H54 (cell line): ENCODE measurements at places on chromosomes 16 and 17.
A peak's percentile ranks its signal among the peaks of the same experiment; 100 is the strongest.

DNA sequence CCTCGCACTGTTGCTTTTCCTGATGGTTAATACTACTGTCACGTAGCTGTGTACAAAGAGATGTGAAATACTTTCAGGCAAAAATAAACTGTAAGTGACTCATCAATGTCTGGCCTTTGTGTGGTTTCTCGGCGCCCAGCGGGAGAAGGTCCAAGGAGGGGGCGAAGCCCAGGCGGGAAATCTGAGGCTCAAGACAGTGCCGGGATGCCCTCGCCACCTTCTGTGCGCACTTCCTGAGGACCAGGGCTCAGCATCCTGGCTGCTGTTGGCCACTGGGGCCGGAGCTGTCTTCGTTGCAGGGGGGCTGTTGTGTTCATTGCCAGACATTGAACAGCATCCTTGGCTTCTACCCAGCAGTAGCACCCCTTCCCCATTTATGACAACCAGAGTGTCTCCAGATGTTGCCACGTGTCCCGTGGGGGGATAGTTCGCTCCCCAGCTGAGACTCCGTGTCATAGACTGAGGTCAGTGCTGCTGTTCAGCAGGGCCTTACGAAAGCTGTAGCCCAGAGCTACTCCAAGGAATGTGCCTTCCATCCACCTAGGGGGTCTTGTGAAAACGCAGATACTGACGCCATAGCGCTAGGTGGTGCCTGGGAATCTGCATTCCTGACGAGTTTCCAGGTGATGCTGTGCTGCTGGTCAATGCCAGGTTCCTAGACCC is 67.3 kb upstream of the PLCG2 start:
- peak; percentile 95 for DNase-seq

DNA sequence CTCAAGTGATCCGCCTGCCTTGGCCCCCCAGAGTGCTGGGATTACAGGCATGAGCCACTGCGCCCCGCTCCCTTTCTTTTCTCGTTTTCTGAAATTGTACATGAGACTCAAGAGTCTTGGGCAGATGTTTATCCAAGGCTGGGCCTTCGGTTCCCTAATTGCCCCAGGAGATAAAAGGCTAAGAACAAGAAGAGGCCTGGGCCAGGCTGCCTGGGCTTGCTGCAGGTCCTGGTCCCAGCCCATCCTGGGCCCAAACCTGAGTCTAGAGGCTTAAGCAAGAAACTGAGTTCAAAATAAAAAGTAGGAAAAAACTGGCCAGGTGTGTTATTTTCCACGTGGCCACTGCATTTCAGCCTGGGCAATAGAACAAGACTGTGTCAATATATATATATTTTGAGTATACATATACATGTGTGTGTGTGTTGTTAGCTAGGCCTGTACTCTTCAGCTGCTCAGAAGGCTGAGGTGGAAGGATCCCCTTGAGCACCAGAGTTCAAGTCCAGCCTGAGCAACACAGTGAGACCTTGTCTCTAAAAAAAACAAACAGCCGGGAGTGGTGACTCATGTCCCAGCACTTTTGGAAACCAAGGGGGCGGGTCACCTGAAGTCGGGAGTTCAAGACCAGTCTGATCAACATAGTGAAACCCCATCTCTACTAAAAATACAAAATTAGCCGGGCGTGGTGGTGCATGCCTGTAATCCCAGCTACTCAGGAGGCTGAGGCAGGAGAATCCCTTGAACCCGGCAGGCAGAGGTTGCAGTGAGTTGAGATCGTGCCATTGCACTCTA is 6.8 kb upstream of the CLUH start:
- no peak for DNase-seq

- DNase-seq, result no peak
These were observed 35.4 kb upstream of the ARL4D start for GRCh38 chr17:43363181-43363925.

GRCh38 chr17:40374821-40375498 is 10.4 kb upstream of the GJD3 start:
- no peak for DNase-seq
